ENCODE measurements at places on chromosomes 12 and 14.

- no peak for DNase-seq
Measured at GRCh38 chr12:117328556-117329100, 32.8 kb downstream of the NOS1 start.

- DNase-seq = no peak
Measured at GRCh38 chr12:106027286-106027685, 111.5 kb downstream of the NUAK1 start.

DNA sequence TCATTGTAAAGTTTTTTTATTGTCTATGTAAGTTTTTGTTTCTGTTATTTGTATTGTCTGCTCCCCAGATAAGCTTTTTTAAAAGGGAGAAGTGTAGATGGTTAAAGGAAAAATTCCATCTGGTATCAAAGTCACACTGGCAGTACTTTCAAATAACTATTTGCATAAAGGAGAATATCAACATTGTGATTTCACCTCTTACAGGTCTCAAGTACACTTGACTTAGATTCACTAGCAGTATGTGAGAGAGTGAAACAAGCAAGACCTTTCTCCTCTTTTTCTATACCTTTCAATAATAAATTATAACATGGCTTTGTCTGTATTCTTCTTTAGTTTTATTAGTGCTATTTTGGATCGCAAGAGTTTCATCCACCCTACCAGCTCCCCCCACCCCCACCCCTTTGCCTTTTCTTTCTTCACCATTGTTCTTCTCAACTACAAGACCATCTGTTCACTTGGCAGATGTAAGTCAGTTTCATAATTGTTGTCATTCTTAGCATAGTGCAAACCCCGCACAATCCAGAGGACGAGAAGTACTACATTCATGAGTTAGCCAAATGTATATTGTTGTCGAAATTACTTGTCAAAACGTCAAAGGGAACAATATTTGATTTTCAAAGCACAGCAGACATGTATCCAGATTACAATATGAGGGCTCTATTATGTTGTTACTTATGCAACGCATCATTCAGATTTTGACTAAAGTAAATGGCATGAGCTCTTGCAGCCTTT, 602.7 kb upstream of the FLRT2 start:
- no peak for DNase-seq

DNA sequence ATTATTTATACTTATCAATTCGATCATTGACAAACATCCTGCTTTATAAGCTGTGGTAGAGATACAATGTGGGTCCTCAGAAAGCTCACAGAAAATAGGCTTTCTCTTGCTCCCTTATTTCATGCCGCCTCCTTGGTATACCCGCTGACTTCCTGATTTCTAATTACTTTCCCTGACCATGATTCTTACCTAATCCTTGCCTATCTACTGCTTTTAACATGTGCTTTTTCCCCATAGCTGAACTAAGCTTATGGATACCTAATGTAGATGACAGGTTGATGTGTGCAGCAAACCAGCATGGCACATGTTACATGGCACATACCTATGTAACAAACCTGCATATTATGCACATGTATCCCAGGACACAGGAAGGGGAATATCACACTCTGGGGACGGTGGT, 65.1 kb downstream of the ITPR2 start:
- DNase-seq = no peak

DNA sequence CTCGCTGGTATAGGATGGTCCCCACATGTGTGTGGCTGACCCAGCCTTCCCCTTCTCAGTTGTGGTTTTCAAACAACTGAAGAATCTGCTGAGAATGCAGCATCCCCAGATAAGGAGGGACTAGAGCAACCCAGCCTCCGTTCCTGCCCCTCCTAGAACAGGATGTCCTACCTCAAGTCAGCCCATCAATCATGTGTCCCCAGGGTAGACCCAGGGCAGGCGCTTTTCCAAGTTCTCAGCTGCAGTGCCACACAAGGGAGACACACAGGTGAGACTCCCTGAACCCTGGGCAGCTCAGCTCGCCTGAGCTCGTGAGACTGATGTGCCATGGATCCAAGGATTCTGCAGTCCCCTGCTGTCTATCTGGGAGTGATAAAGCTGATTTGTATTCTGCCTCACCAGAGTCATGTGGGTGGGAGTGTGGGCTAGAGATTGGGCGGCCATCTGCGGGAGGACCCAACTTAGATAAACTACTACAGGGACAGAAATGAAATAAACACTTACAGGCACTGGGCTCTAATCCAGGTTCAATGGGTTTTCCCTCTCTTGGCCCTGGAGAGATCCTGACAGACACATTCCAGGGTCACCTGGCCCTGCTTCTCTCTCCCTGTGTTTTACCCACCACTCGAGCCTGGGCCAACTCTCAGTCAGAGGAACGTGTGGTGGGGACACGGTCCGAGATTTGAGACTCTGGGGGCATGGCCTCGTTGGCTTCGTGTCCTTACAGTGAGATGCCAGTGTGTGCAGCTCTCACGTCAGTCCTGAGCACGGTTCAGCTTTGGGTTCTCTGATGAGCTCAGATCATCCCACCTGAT, 303.5 kb upstream of the SFSWAP start:
- no peak for DNase-seq

DNA sequence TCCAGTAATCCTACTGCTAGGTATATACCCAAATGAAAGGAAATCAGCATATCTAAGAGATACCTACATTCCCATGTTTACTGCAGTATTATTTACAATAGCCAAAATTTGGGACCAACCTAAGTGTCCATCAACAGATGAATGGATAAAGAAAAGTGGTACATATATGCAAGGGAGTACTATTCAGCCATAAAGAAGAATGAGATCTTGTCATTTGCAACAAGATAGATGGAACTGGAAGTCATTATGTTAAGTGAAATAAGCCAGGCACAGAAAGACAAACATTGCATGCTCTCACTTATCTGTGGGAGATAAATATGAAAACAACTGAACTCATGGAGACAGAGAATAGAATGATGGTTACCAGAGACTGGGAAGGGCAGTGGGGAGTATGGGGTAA, 109.5 kb downstream of the INSM2 start:
- no peak for DNase-seq

- no peak for DNase-seq
Measured at GRCh38 chr12:66662179-66662578, 16.7 kb downstream of the GRIP1 start.

DNA sequence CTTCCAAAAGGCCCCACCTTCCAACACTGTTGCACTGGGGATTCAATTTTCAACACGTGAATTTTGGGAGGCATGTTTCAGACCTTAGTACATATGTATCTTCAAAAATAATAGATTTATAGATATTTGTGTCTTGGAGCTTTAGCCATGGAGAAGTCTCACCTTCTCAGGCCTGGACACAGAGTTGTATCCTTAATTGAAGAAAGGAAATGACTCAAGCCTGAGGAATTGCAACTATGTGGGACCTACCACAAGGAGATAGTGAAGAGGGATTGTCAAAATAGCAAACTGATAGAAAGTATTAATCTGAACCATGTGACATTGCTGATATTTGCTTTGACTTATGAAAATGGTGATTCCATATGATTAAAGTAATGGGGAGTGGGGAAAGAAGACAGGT, 89.8 kb downstream of the ACSS3 start:
- no peak for DNase-seq

DNA sequence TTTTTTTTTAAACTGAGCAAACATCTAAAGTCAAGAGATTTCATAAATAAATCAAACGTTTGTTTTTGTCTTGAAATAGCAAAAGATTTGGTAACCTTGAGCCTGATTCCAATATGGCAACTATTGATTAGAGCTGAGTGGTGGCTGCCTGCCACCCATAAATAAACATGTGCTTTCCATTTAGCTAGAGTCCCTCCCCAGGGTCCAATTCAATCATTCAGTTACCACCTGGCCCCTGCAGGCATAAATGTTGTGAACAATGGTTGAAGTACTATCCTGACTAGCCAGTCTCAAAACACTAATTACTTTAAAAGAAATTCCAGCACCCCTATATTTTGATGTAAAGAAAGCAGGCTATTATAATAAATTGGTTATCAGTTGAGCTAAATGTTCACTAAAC, 129.7 kb upstream of the GRIP1 start:
- no peak for DNase-seq

DNA sequence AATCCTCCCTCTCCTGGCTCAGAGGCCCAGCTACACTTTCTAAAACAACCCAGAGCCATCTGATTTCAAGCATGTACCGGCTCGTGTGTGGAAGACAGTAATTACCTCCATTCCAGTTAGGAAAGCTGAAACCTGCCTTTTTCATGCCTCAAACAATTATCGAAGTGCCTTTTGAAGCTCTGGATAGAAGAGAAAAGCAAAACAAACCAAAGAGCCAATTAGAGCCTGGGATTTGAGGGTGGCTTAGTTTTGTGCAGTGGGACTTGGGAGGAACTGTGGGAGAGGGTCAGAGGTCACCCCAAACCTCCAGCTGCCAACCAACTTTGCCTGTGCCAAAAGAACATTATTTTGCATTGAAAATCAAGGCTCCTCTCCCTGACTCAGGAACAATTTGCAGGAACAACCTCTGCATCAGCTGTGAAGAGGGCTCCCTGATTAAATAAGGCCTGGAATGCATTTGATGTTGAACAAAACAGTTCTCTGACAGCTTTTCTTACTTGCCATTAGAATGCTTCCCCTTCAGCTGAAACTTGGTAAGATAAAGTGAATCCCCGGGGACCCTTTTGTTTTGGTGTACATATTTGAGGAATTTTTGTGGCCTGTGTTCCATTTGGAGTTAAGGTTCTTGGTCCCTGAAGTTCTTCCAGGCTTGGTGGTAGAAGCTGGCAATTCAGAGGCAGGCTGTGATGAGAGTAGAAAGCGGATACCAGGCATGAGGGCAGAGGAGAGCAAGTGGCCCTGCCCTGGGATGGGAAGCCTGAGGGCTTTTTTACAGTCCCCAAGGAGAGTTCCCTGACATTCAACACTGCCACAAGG, 270.1 kb downstream of the ZFP36L1 start:
- DNase-seq = no peak

DNA sequence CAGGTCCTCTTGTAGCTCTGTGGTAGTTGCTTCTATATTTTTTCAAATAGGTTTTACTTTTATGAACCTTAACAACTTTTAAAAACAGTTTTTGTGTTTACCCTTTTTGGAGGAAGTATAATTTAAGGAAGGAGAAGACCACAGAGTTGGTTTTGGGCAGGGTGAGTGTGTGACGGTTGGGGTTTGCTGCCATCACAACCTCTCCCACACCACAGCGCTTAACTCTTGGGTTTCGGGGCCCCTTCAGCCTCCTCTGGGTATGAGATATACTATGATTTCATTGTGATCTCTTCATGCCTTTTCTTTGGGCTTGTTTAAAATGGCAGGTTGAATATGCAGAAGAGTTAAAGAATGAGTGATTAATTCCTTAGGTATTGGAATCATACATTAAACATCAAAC, 228.7 kb upstream of the CRY1 start:
- DNase-seq = no peak

DNA sequence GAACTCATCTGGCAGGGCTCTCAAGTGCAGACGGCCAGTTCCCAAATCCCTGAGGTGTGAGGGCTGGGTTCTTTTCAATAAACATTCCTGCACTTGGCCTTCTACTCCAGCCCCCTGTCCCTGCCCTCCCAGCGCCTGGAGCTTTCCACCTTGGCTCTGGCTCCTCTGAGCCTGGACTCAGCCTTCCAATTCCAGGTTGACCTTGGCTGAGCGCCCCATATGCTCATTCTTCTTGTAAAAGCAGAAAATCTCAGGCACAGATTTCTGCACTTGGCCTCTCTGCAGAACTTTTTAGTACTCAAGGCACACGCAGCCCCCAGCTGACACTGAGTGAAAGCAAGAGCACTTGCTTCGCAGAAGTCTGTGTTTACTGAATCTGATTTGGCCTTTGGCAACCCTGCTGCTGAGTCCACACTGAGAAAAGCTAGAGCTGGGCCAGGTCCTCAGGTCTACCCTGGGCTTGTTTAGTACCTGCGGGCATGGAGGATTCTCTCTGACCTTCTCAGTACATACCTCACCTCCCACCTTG, 222.7 kb downstream of the MSRB3 start:
- DNase-seq = no peak

- DNase-seq = no peak
Measured at GRCh38 chr12:113409462-113410124, 5.9 kb upstream of the SDS start.

- no peak for DNase-seq
Measured at GRCh38 chr14:96268431-96269358, 12.7 kb downstream of the BDKRB1 start.
